DMS 273 treated with DMSO at 0.1 percent for 48 hours (cell line): ENCODE measurements at places on chromosomes 4 and X.

DNA sequence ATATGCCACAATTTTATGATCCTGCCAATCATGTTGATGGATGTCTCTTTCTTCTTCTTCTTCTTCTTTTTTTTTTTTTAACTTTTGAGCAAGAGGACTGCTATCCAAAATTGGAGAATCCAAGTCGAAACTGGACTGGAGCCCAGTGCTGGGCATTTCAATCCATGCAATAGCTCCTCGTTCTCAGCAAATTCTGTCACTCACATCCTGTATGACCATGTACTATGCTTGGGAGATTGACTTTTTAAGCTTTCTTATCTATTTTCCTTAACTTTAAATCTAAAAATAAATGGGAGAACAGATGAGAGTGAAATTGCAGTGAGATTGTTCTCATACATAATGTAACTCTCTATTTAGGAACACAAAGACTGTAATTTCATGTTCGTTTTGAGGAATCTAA lies 123.0 kb upstream of the PUDP start:
- no peak for DNase-seq

GRCh38 chr4:56460085-56460484 lies 7.3 kb upstream of the SRP72 start:
- no peak for DNase-seq

- no peak for DNase-seq
These were observed 484.2 kb downstream of the BCOR start for GRCh38 chrX:39613482-39613995.

DNA sequence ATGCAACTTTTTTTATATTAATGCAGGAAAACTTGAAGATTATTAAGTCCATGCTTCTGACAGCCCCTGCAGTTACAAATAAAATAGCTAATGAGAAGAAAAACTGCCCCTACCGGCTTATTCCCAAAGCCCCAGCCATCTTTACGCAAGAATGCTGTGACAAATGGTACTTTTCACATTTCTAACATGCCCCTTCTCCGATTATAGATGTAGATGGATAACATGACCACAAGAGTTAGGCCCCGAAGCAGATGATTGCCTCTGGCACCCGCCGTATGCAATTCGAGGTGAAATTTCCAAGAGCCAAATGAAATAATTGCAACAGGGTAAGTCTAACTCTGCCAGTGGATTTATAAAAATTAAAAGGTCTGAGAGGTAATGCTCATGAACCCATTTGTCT lies 319.4 kb upstream of the TAPT1 start:
- no peak for DNase-seq

- no peak for DNase-seq
These were observed 2.8 kb downstream of the HELT start for GRCh38 chr4:185020863-185021761.

DNA sequence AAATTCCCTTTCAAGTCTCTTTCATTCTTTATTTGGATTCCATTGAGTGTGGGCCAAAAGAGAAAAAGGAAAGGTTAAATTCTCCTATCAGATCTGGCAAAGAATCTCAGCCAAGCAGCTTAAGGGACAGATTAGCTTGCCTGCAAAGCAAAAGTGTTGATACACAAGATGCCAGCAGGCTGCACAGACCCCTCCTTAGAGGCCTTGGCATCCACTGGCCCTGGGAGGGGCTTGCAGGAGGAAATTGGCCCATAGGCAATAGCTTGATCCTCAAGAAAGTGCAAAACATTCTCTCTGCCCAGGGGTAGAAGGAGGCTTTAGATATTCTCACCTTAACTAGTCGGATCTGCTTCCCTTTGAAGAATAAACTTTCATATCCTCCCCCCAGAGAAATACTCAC lies 300.4 kb upstream of the CPEB2 start:
- DNase-seq, result no peak

DNA sequence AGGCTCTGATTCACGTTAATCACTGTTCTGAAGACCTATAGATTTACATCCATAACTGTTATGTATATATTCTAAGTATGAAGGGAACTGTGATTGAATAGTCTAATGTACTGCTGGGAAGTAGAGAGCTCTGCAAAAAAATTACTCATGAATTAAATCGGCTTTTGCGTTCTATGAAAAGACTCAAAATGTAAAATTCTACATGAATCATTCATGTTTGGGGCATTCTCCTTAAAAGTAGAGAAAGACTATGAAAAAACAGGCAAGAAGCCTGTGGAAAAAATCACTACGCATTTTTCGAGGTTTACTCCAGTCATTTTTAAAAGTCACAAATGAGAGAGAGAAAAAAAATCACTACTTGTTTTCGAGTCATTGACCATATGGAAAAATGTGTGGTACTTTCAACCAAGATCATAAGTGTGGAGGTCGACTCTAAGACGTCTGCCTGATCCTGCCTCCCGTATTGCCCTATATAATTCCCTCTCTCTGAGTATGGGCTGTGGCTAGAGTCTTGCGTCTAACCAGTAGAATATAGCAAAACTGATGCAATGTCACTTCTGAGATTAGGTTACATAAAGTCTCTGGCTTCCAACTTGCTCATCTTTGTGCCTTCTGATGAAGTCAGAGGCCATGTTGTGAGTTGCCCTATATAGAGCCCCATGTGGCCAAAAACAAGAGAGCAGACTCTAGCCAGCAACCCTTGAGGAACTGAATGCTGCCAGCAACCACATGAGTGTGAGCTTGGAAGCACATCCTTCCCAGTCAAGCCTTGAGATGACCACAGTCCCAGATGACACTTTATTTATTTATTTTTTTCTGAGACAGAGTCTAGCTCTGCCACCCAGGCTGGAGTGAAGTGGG lies 32.1 kb upstream of the VEGFD start:
- DNase-seq, result no peak

DNA sequence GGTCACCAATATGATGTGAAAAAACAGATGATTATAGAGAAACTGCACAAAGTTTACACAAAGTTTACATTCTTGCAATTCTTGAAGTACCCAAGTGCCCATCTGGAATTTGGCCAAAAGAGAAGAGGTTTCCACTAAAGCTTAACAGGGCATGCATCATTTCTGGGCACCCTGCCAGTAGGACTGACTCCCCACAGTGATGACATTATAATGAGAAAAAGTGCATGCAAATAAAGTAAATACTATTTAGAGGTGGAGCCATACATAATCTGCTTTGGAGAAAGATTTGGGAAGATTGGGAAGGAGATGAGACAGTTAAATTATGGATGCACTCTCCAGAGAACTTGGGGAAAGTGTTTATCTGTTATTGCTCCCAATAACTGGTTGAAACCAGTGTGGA lies 93.7 kb upstream of the TRPC3 start:
- peak; percentile 59 for DNase-seq

GRCh38 chrX:49155243-49155899 lies 7.2 kb upstream of the MAGIX start:
- no peak for DNase-seq

- no peak for DNase-seq
These were observed 270.5 kb downstream of the TENM3 start for GRCh38 chr4:182513587-182514291.

- DNase-seq, result no peak
These were observed 71.4 kb downstream of the AREG start for GRCh38 chr4:74516303-74516702.

DNA sequence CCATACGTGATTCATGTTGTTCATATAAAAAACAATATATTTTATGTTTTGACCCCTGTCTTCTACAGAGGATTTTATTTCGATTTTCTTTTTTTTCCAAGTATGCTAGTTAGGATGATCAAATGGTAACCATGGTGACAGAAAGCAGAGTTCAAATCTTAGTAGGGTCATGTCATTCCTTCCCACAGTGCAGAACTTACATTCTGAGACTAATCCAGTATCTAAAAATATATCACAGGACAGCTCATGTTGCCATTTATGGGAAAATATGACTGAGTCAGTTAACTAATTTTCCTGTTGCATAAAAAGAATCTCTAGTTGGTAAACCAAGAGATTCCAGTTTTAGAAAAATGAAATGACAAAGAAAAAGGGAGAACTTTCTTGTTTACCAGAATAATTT lies 209.5 kb downstream of the PARM1 start:
- no peak for DNase-seq

DNA sequence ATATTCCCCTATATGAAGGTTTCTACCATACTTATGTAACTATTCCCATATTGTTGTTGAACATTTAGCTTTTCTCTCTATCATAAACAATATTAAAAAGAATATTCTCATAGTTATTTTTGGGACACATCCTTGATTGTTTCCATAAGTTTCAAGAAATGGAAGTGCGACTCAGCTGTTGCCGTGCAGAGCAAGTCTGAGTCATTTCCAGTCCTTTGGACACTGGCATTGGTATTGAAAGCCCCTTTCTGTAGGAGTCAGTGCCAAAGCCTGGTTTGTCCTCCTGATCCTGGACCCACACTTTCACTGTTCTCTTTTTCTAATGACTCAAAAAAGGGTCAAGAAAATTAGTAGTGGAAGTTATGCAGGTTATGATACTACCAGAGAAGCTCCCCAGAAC lies 108.3 kb upstream of the DIAPH2 start:
- DNase-seq, result no peak

GRCh38 chr4:53653484-53654053 lies 62.3 kb upstream of the LNX1 start:
- DNase-seq, result no peak

GRCh38 chrX:71053217-71053621 lies 14.9 kb downstream of the SNX12 start:
- no peak for DNase-seq

DNA sequence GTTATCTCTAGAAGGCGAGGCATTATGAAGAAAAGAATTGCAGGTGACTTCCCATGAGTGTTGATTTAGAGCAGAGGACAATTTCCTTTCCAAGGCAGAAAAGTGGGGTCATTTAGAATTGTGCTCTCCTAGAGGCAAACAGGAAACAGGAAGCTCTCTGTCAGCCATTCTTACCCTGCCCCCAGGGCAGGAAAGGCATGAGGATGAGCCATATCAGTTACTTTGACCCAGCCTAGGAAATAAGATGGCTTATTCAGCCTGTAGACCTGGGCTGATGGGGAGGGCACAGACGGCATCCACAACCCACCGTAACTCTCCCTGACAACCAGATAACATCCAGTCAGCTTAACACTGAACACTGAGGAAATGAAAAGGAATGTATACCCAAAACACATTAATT lies 88.8 kb upstream of the KDR start:
- no peak for DNase-seq

DNA sequence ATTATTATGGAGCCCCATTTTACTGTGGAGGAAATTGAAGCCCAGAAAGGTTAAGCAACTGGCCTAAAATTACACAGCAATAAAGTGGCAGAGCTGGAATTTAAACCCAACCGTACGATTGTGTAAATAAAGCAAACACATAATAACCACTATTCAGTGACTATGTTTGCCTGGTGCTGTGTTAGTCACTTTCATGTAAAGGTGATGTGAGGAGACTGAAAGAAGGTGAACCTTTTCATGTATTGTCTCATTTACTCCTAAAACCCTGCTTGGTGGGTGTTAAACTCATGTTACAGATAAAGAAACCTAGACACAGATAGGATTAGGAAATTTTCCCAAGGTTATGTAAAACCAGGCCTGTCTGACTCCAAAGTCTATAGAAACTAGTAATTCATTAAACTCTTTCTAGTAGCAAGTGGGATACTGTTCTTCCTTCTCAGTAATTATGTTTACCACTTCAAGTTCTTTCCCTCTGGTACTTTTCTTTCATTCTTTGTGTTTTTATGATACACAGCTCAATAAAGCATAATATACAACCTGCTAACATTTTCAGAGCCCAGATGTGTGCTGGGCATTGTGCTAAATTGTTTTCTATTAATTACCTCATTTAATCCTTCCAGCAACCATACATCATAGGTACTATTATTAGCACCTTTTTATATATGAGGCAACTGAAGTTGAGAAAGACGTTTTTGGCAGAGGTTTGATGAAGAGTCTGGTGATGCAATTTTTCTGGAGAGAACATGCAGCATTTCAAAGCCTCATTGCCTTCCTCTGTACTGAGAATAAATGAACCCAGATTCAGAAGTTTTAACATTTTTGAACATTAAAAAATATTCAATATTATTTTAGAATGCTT lies 202.7 kb downstream of the SPRY1 start:
- DNase-seq, result no peak

DNA sequence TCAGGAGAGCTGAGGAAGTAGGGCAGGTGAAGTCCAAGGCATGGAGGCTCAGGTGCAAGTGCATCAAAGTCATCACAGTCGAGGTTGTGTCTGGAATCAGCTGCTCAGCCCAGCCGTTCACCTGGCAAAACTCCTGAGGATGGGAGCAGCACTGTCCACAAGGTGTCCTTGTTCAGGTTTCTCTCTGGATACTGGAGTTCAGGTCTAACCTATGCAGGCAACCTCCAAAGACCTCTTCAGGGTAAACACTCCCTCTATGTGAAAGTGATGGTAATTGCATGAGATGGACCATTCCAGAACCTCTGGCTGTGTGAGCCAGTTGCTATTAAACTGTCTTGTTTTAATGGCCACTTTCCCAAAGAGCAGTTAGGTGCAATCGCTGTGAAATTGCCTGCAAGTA lies 120.2 kb upstream of the PSAPL1 start:
- DNase-seq, result no peak

DNA sequence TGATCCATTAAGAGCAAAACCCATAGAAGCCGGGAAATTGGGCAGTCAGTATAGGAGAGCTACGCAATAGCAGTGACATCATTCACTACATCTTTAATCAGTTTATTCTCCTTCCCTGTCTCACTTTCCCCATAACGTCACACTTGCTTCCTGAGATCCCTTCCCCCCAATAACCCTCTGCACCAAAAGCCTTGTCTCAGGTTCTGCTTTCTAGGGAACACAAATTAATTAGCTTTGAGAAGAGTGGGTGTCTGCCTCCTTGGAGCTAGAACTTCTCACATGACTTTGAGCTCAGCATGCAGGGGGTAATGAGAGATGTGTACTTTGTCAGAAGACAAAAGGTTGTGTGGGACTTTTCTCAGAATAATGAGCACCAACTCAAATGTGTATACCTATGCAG lies 128.3 kb upstream of the MAOA start:
- no peak for DNase-seq

DNA sequence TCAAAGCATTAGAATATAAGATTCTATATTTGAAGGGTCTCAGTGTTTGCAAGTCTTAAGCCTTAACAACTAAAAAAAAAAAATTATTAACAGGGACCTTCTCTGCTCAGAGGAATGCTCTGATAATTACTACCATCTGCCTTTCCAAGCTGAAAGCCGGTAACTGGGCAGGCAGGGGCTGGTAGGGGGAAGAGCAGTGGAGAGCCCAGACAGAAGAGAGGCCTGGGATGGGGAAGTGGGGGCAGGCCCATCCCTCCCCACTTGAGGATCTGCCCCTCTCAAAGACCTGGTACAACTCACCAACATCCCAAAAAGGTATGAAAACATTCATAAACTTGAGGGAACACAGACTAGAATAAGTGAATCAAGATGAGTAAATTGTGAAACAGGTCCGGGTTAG lies 113.9 kb downstream of the QDPR start:
- no peak for DNase-seq

- DNase-seq, result no peak
These were observed 126.8 kb upstream of the MAMLD1 start for GRCh38 chrX:150236327-150236726.

- no peak for DNase-seq
These were observed 31.8 kb downstream of the CHIC2 start for GRCh38 chr4:54032558-54033135.
